ENCODE measurements at places on chromosomes 2 and 18.

DNA sequence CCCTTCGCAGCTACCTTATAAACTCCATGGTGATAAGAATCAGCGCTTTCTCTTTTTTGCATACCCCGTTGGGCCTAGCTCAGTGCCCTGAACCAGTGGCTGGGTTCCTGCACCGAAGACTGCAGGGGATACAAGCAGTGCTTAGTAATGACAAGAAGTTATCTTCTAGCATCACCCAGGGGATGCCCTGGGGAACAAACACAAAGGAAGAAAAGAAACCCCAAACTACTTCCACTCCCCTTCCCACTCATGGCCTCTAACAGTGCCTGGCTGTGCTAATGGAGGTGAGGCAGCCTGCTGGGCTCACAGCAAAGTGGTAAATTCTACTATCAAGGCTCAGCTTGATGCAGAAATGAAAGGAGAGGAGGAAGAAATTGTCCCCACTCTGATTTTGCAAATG is 314.7 kb downstream of the TXNL1 start:
- no peak for DNase-seq

DNA sequence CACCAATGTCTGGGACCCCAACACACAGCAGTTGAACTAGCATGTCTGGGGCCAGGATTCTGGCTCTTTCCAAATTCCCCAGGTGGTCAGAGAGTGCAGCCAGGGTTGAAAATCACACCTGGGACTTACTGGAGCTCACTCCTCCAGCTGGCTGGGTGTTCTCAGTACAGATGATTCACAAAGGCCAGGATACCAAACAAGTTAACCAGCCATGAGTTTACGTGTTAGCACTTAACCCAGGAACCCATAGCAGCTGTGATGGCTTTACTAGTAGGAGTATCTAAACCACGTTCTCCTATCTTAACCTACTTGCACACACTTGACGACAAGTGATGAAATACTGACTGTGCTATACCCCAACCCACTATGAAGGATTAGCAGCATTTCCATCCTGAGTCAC is 222.8 kb downstream of the FBXO15 start:
- DNase-seq = peak; percentile 29

DNA sequence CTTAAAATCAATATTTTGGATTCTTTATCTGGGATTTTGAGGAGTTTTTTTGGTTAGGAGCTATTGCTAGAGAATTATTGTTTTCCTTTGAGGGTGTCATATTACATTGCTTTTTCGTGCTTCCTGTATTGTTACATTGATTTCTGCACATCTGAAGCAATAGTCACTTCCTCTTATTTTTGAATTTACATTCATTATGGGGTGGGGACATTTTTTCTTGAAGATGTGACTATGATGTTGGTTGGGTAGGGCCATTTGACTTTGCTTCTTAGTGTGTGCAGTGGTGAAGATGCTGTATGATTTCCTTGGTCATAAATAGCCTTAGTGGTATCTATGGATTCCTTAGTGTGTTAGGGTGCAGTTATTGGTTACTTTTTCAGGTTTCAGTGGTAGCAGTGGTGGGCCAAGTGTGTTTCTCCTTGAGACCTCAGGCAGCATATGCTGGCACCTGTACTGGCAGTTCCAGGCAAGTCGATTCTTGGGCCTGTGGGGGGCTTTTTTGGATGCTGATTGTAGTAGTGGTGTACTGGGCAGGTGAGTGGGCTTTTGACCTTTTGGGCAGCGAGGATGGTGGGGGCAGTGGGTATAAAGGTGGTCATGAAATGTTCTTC is 61.8 kb downstream of the ARHGAP25 start:
- no peak for DNase-seq

DNA sequence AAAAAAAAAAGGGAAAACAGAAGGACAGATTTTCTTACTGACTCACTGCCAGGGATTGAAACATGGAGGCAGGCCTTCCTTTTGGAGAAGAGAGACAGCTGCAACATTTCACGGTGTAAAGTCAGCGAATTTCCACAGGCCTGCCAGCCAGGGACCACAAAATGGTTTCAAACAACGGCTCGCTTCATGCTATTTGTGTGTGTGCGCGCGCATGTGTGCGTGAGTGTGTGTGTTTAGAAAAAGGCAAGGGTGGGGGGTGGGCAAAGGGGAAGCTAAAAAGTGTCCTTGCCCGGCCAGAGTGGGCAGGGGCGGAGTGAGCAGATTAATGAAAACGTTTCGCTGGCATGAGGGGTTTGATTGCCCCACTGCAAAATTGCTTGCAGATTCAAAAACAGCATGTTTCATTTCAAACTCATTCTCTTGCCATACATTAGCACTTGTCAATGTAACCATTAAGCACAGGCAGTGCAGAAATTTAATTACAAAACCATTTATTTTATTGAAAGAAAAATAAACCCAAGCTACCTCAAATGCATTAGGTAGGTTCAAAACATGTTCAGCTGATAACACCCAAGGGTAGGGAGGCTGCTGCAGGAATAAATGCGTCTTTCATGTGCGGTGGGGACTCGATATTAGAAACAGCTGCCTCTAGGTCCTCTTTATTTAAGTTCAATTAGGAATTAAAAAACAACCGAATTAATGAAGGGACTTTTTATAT is 182.1 kb upstream of the SIX2 start:
- DNase-seq = peak; percentile 58

DNA sequence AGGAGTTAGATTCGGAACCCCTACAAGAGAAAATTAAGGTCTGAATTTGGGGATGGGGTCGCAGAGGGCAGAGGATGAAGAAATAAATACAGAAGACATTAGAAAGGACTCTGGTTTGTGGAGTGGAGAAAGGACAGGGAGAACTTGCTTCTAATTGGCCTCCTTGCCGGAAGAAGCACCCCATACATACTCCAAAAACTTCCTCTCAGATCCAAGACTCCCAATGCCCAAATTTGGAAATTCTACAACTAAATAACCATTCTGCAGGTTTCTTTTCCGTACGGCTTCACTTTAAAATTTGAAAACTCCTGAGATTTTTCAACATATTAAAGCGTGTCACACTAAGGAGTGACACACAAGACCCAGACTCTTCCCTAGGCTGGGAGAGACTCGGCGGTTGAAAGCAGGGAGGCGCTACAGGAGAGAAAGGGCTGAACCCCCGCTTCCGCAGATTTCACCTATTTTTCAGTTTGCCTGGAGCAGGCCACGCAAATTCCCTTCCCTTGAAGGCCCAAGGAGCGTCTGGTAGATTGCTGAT is 478 bp downstream of the CLHC1 start:
- no peak for DNase-seq

GRCh38 chr2:188978291-188979081 is 4.3 kb downstream of the COL3A1 start:
- DNase-seq = peak; percentile 94

GRCh38 chr2:102166189-102166845 is 20.5 kb upstream of the IL1RL2 start:
- peak; percentile 68 for DNase-seq

- DNase-seq = no peak
Measured at GRCh38 chr2:103743195-103743594, 981.4 kb downstream of the TMEM182 start.

DNA sequence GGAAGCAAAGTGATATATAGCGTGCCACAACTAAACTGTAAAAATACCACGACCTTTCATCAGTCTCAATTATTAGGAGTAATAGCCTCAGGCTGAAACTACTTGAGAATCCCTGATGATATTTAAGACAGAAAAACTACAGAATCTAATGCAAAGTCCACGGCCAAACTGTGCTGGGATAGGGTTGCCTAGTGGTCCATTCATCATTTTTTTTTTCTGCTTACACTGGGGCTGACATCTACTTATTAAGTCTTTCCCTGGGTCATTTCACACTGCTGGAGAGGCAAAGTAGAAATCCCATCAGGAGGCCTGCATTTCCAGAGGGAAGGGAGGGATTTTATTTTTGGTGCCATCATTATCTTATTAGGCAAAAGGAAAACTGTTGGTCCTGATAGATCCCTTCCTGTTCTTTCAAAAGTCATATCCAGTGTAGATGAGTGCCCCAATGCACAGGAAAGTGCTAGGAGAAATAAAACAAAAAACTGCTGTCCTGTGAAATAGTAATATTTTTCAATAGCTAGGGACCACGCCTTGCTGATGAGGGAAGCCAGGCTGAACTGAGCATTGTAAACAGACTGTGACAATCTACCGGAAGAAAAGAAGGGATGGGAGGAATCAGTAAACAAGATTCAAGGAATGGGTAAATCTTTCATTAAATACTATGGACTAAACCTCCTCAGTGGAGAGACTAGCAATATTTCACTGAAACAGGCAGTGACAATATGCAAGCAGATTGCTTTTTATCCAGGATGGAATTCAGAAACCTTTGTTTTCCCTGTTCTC is 644.3 kb downstream of the IRS1 start:
- no peak for DNase-seq

- DNase-seq = no peak
Measured at GRCh38 chr2:109397893-109398292, 215.9 kb downstream of the SEPTIN10 start.

DNA sequence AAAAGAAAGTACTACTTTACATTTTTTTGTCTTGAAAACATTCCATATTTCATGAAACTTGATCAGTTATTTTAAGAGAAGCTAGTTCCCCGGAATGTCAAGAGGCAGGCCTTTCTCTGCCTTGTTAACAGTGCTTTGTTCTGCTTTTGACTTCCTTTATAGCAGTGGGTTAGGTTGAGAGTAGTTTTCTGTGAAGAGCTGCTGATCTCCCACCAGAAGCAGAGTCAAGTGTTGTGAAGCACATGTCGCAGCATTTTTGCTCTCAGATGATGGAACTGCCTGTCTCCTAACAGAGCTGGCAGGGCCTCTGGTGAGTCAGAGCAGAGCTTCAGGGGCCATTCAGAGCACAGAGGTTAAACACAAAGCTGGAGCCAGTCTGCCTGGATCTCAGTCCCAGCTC is 871.8 kb downstream of the SLC4A3 start:
- peak; percentile 78 for DNase-seq

GRCh38 chr2:201827621-201828020 is 21.3 kb downstream of the CDK15 start:
- no peak for DNase-seq

DNA sequence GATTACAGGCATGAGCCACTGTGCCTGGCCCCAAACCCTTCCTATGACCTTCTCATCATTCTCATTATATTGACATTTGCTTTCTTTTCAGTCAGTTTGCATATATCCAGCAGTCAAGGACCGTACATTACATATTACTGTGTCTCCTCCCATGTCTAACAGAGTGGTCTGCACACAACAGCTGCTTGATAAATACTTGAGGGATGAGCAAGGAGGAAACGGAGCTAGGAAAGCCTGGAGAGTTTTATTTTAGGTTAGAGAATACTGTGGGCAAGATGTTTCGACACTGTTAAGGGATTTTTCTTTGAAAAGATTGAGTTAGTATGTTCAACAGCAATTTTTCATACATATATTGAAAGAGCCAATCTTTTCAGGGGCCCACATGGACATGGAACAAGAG is 76.2 kb upstream of the CHRNA1 start:
- DNase-seq = peak; percentile 92

- DNase-seq = no peak
Measured at GRCh38 chr2:107148496-107148895, 262.5 kb upstream of the ST6GAL2 start.

Data from fibroblast of upper back skin (primary cell).